Thymus (tissue), 14 donors: ENCODE measurements at places on chromosomes 12 and 14. TPM values are rescaled to one million over a fixed set of nuclear protein-coding genes. Genes with fewer than 3 reads are reported as not detected.

Gene TNS2
- 2.3 TPM for total RNA-seq

Gene RD3L
- total RNA-seq, result not detected

Gene LMNTD1
- total RNA-seq, result not detected

DNA sequence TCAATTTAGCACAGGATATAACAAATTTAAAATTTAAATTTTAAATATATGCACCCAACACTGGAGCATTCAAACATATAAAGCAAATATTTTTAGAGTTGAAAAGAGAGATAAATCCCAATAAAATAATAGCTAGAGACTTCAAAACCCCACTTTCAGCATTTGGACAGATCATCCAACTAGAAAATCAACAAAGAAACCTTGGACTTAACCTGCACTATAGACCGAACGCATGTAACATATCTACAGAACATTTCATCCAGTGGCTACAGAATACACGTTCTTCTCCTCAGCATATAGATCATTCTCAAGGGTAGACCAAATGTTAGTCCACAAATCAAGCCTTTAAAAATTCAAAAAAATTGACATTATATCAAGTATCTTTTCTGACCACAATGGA is 64.0 kb downstream of the SPTSSA start:
- H3K4me3 ChIP-seq, result no peak overlapping the region
- H3K27ac ChIP-seq, result no peak overlapping the region
- no peaks in the 10 kb centered on the region for H3K27me3 ChIP-seq
- no peaks in the 10 kb centered on the region for H3K4me1 ChIP-seq
- no peaks in the 10 kb centered on the region for H3K36me3 ChIP-seq

- no peaks in the 10 kb centered on the region for H3K4me1 ChIP-seq
- H3K36me3 ChIP-seq, result peaks cover 6% of the 10 kb centered on the region
- no peak overlapping the region for H3K4me3 ChIP-seq
- no peaks in the 10 kb centered on the region for H3K27me3 ChIP-seq
Measured at GRCh38 chr12:103994235-103994634, 28.6 kb downstream of the TDG start.

DNA sequence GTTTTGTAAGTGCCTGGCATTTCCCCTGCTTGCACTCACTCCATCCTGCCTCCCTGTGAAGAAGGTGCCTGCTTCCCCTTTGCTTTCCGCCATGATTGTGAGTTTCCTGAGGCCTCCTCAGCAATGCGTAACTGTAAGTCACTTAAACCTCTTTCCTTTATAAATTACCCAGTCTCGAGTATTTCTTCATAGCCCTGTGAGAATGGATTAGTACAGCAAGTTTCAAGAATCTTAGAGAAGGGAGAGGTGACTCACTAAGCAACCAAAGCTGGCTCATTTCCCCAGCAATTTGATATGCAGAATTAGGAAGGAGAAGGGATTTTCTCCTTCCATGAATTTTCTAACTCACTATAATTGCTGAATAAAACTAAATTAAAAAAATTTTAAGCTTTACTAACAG is 251.0 kb upstream of the FOXG1 start:
- no peaks in the 10 kb centered on the region for H3K4me1 ChIP-seq
- no peaks in the 10 kb centered on the region for H3K36me3 ChIP-seq
- no peaks in the 10 kb centered on the region for H3K27me3 ChIP-seq
- no peak overlapping the region for H3K27ac ChIP-seq
- no peak overlapping the region for H3K4me3 ChIP-seq

DNA sequence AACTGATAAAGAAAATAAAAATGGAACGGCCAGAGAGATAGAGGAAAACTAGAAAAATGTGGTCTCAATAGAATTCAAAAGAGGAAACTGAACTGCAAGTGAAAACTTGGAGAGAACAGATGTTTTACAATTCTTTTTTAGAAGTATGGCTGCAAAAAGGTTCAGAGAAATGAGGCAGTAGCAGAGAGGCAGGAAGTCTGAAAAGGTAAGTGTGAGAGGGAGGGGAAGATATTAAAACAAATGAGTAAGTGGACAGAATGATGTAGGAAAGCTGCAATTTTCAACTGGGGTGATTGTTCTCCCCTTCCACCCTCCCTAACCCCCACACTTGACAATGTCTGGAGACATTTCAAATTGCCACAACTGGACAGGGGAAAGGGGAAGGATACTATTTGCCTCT is 12.9 kb downstream of the BTBD7 start:
- DNase-seq, result no peak
- no peak overlapping the region for H3K4me3 ChIP-seq
- H3K27me3 ChIP-seq, result no peaks in the 10 kb centered on the region

DNA sequence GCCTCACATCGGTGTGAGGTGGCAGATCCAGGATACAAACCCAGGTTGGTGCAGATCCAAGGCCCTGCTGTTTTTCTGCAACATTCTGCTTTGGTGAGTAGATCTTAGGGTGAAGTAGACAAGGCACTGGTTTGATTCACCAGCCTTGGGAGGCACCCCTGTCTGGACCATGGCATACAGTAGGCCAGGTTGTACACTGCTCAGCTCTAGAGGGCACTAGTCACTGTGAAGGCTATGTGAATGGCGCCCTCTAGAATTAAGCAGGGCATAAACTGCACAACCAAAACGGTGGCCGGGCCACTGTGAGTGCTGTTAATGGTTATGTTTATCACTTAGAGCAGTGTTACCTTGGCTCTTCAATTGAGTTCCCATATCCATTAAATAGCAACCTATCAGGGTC is 280.6 kb upstream of the PWP1 start:
- no peaks in the 10 kb centered on the region for H3K4me1 ChIP-seq
- no peaks in the 10 kb centered on the region for H3K36me3 ChIP-seq
- no peak for DNase-seq
- H3K4me3 ChIP-seq, result no peak overlapping the region
- no peak overlapping the region for H3K27ac ChIP-seq
- no peaks in the 10 kb centered on the region for H3K27me3 ChIP-seq

GRCh38 chr14:35254736-35255135 is 37.4 kb upstream of the PSMA6 start:
- H3K4me1 ChIP-seq, result no peaks in the 10 kb centered on the region
- no peak overlapping the region for H3K4me3 ChIP-seq
- DNase-seq, result no peak
- H3K36me3 ChIP-seq, result peaks cover 4% of the 10 kb centered on the region
- H3K27me3 ChIP-seq, result no peaks in the 10 kb centered on the region
- no peak overlapping the region for H3K27ac ChIP-seq

DNA sequence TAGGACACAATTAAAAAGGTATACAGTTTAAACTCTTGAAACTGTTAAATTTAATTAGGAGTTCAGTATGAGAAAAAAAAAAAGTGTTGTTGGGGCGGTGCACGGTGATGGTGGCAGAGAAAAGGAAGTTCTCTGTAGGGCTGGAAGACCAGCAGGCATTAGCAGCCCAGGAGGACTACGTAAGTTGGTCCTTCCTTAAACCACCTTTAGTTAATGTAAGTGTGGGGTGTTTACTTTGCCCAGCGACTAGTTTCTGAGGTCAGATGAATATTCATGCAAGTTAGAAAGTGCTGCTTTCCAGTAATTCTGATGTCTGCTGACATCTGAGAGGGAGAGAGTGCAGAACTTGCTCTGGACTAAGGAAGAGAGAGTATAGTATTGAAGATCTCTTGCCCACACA is 54.9 kb downstream of the NKX2-1 start:
- no peaks in the 10 kb centered on the region for H3K36me3 ChIP-seq
- no peaks in the 10 kb centered on the region for H3K4me1 ChIP-seq
- no peaks in the 10 kb centered on the region for H3K27me3 ChIP-seq
- no peak for DNase-seq
- H3K27ac ChIP-seq, result no peak overlapping the region

- no peaks in the 10 kb centered on the region for H3K27me3 ChIP-seq
- no peak for DNase-seq
- H3K27ac ChIP-seq, result no peak within 1 kb of the TSS
- H3K36me3 ChIP-seq, result no peaks in the 10 kb centered on the region
- H3K4me3 ChIP-seq, result no peak within 1 kb of the TSS
Measured at GRCh38 chr12:86256163-86256562, at the start of gene MGAT4C. Gene MGAT4C, minus strand, starts transcription at chr12:86256391.

- no peaks in the 10 kb centered on the region for H3K4me1 ChIP-seq
- DNase-seq, result no peak
- H3K4me3 ChIP-seq, result no peak overlapping the region
- no peaks in the 10 kb centered on the region for H3K36me3 ChIP-seq
- H3K27ac ChIP-seq, result no peak overlapping the region
Measured at GRCh38 chr12:79194595-79194994, 330.0 kb downstream of the SYT1 start.

GRCh38 chr12:10615532-10615931 is 2.1 kb upstream of the MAGOHB start:
- peaks cover 6% of the 10 kb centered on the region for H3K4me1 ChIP-seq
- no peak for DNase-seq
- no peak overlapping the region for H3K27ac ChIP-seq
- no peaks in the 10 kb centered on the region for H3K36me3 ChIP-seq
- H3K4me3 ChIP-seq, result no peak overlapping the region

- DNase-seq, result no peak
- H3K4me3 ChIP-seq, result no peak overlapping the region
- no peak overlapping the region for H3K27ac ChIP-seq
- H3K27me3 ChIP-seq, result no peaks in the 10 kb centered on the region
- H3K36me3 ChIP-seq, result peaks cover 7% of the 10 kb centered on the region
Measured at GRCh38 chr14:68099495-68100045, 280.0 kb downstream of the RAD51B start.
